ENCODE measurements at places on chromosomes 16 and 17.

GRCh38 chr16:81040842-81041241 is 5.2 kb downstream of the ATMIN start:
- no peak for DNase-seq

DNA sequence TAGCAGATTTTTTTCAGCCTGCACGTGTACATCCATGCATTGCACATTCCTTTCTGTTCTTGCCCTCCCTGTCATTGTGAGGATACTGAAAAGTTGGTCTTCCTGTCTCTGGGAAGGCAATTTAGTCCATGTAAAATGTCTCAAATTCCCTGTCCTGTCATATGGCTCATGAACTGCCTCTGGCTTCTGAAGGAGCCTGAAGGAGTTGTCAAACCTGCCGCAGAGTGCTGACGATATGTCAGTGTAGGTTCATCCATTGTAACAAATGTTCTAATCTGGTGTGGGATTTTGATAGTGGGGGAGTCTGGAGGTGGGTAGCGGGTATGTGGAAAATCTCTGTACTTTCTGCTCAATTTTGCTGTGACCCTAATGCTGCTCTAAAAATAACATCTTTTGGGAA is 59.6 kb downstream of the YPEL2 start:
- DNase-seq = no peak

GRCh38 chr16:88013766-88014251 is 62.6 kb downstream of the BANP start:
- no peak for DNase-seq

- no peak for DNase-seq
Measured at GRCh38 chr16:60818465-60818864, 1217.8 kb downstream of the CDH8 start.

DNA sequence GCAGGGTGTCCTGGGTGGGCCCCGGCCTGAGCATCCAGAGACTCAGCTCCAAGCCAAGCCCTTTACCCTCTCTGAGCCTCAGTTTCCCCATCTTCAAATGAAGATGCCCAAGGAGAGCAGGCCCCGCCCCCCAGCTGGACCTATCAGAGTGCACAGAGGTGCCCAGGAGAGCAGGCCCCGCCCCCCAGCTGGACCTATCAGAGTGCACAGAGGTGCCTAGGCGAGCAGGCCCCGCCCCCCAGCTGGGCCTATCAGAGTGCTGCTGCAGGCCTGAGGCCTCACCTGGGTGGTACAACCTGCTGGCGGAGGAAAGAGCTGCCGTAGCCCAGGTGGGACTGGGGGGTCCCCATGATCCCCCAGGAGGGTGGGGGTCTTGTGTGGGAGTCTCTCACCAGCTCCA is 3.4 kb upstream of the SSTR5 start:
- DNase-seq = no peak

GRCh38 chr17:17782523-17783115 is 54.2 kb downstream of the SREBF1 start:
- DNase-seq = no peak

GRCh38 chr16:20329392-20330138 is 2.3 kb upstream of the GP2 start:
- DNase-seq = no peak

- no peak for DNase-seq
Measured at GRCh38 chr16:22989598-22989997, 159.7 kb downstream of the USP31 start.

- DNase-seq = no peak
Measured at GRCh38 chr17:66272811-66273585, 29.4 kb upstream of the PRKCA start.

Data from stimulated activated CD8-positive, alpha-beta memory T cell treated with anti-CD3 and anti-CD28 coated beads, Interleukin-2, amount 100 ng/mL, for 1 hour (primary cell).